ENCODE measurements at places on chromosomes 12 and 14.

GRCh38 chr12:69738351-69739286 lies at the start of gene RAB3IP:
TSS of gene RAB3IP (plus strand) at chr12:69738860. CDS start at chr12:69755409, 16,549 bp downstream.
- peak; percentile 80 for DNase-seq

- peak; percentile 16 for DNase-seq
These were observed 238.9 kb downstream of the CHST11 start for GRCh38 chr12:104695453-104696148.

- no peak for DNase-seq
These were observed 71.5 kb downstream of the VWF start for GRCh38 chr12:6052940-6053329.

DNA sequence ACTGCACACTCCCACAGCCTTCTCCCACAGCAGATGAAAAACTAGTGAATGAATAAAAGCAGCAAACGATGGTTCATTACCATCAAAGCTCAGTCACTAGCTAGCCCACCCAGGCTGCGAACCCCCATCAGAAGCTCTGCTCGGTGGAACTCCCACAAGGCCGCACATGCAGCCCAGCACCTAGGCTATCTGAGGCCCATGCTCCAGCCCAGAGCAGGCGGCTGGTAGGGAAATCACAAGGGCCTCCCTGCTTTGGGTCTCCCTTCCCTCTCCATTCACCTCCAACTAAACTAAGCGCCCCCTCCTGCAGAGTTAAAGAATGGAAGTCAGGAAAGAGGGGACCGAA lies 69.0 kb downstream of the ITPK1 start:
- no peak for DNase-seq
